ENCODE measurements at places on chromosomes 2 and 18. TPM values are rescaled to one million over a fixed set of nuclear protein-coding genes. Genes with fewer than 3 reads are reported as not detected.

DNA sequence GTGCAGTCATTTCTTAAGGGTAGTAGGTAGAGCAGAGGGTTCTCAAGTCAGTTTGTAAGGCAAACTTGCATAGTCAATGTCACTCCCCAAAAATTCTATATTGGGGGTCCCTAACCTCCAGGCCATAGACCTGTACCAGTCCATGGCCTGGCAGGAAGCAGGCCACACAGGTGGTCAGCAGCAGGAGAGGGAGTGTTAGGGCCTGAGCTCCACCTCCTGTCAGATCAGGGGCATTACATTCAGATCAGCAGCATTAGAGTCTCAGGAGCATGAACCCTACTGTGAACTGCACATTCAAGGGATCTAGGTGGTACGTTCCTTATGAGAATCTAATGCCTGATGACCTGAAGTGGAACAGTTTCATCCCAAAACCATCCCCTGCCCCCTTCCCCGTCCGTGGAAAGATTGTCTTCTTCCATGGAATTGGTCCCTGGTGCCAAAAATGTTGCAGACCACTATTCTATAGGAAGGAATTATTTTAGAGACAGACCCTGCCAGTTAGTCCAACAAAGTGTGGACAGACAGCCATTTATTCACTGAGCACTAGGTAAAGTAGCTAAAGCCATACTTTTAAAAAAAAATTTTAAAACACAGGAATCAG is 6.7 kb downstream of the COA5 start:
- peaks cover 14% of the 10 kb centered on the region for H3K36me3 ChIP-seq
- peaks cover 7% of the 10 kb centered on the region for H3K4me1 ChIP-seq
- H3K4me3 ChIP-seq = no peak overlapping the region
- H3K27ac ChIP-seq = no peak overlapping the region
- no peak for DNase-seq
- H3K27me3 ChIP-seq = no peaks in the 10 kb centered on the region

DNA sequence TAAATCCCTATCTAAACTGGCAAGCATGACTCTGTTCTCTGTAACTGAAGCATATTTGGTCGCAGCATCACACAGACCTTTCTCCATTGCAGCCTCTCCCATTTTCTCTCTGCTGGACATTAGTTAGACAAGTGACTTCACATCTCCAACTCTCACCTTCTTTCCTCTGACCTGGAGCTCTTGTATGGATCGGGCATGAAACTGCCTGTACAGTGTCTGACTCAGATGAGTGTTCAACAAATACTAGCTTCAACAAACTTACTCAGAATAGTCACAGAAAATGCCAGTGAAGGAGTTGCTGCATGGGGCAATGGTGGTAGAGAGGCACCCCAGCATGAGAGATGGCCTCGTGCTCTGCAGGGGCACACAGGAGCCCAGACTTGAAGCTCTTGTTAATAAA is 104.7 kb upstream of the COPS8 start:
- peaks cover 1% of the 10 kb centered on the region for H3K4me1 ChIP-seq
- no peaks in the 10 kb centered on the region for H3K36me3 ChIP-seq

GRCh38 chr2:119430023-119430498 is 1.6 kb upstream of the TMEM37 start:
- H3K36me3 ChIP-seq = no peaks in the 10 kb centered on the region
- peaks cover 65% of the 10 kb centered on the region for H3K4me1 ChIP-seq
- H3K27me3 ChIP-seq = no peaks in the 10 kb centered on the region
- DNase-seq = no peak
- no peak overlapping the region for H3K27ac ChIP-seq
- H3K4me3 ChIP-seq = no peak overlapping the region

DNA sequence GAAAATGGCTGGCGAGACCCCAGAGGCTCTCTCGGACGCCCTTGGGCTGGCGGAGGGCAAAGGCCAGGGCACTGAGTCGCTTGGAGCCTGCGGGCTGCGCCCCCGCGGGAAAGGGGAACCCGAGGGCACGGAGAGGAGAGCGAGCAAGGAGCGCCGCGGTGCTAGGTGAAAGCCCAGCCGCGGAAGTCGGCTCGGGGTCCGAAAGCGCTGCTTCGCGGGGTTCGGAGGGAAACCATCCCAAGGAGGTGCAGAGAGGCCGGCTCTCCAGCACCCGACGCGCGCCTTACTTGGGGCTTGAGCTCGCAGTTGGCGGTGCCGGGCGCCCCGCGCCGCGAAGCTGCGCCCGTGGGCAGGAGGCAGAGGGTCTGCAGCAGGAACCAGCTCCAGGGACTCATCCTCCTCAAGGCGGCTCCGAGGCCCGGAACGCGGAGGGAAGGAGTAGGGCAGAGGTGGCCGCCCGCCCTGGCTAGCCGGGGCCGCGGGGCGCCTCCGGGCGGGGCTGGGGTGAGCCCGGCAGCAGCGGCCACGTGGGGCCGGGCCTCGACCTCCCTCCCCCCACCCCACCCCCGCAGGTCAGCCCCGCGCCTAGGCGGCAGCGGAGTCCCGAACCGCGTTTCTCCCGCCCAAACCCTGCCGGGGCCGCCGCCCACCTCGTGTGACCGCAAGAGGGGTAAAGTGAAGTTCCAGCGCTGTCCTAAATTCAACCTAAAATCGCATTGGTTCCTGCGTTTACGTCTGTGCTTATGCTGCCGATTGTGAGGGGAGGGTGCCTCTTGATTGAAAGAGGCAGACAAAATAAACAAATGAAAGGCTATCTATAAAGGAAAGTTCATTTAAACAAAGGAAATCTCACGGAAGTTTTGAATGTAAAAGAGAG is at the start of gene TRABD2A:
TRABD2A (minus strand) TSS at position 440 of the 877 bp plus-strand sequence; CDS start at position 395, 45 bp downstream.
- peak within 1 kb of the TSS; percentile 4 for H3K4me3 ChIP-seq
- H3K27ac ChIP-seq = no peak within 1 kb of the TSS
- no peak for DNase-seq
- no peaks in the 10 kb centered on the region for H3K27me3 ChIP-seq
- peaks cover 23% of the 10 kb centered on the region for H3K4me1 ChIP-seq

DNA sequence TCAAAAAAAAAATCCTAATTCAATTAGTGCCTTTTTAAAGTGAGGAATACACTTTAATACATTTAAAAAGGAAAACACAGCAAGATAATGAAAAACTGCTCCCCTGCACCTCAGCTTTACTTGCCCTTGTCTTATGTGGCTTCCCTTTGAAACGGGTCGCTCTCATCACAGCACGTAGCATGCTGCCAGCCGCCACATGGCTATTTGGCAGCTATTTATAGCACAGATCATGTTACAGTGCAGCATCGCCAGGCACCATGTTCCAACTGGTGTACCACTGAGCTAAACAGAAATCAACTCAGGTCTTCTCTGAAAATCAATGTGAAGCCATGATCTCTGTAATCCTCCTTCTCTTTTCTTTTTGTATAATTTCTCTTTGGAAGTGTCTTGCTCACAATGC is 65.1 kb downstream of the TMEM182 start:
- peak; percentile 6 for DNase-seq
- no peaks in the 10 kb centered on the region for H3K4me1 ChIP-seq
- no peak overlapping the region for H3K27ac ChIP-seq

DNA sequence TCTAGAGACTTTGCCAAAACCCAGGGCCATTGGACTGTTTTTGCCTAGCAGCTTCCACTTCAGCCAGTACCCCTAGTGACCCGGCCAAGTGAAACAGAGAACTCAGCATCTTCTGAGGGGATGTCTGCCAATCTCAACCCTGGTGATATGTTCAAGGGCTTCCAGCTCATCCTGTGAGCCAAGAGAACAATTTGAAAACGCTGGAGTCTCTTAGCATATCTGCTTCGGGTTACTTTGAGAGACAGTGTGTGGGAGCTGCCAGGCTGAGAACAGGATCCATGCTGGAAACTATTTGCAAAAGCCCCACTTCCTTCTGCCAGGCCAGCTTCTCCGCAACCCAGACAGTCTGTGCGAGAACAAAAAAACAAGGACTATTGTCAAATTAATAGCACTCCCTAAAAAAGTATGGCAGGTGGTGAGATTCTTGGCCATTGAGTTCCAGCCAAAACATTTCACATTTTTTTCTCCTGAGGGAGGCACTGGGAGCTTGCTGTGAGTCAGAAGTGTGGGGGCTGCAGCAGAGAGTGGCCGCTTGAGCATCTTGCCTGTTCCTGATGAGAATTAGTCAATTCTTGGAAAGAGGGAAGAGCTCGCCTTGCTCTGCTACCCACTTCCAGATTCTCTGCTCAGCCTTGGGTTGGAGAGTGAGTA is 395.6 kb upstream of the TRIB2 start:
- no peaks in the 10 kb centered on the region for H3K27me3 ChIP-seq
- H3K4me1 ChIP-seq = no peaks in the 10 kb centered on the region
- no peak overlapping the region for H3K4me3 ChIP-seq
- no peak overlapping the region for H3K27ac ChIP-seq
- DNase-seq = peak; percentile 9
- H3K36me3 ChIP-seq = no peaks in the 10 kb centered on the region

DNA sequence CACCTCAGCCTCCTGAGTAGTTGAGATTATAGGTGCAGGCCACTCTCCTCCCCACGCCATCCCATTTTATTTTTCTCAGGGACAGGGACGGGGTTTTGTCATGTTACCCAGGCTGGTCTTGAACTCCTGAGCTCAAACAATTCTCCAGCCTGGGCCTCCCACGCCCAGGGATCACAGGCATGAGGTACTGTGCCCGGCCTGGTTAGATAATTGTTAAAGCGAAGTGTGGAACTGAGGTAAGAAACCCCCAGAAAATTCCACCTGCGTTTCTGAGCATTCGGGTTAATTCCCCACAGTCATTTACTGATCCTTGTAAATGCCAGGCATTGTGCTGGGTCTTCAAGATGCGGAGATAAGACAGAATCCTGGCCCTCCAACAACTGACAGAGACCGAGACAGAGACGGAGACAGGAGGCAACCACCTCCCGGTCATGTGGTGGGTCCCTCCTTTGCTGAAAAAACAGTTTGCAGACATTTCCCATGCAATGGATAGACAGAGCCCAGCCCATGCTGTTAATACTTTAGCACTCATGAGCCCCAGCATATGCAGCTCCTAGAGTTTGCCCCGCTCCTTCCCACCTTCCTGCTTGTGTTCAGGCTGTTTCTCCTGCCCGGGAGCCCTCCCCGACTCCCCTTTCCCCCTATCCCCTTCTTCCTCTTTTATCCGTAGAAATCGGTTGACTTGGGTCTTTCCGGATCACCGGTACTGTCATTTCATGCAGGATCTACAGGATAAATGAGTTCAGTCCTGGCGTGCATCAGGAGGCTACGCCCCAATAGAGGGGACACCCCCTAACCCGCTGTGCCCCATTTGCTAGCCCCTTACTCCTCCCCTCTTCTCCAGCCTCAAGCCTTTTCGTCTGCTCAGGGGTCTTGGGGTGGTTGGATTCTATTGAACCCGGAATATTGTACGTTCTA is 1.6 kb upstream of the RHOB start:
- H3K27ac ChIP-seq = peak overlapping the region; percentile 77
- peak; percentile 3 for DNase-seq
- no peak overlapping the region for H3K4me3 ChIP-seq
- no peaks in the 10 kb centered on the region for H3K36me3 ChIP-seq
- H3K4me1 ChIP-seq = peaks cover 51% of the 10 kb centered on the region

DNA sequence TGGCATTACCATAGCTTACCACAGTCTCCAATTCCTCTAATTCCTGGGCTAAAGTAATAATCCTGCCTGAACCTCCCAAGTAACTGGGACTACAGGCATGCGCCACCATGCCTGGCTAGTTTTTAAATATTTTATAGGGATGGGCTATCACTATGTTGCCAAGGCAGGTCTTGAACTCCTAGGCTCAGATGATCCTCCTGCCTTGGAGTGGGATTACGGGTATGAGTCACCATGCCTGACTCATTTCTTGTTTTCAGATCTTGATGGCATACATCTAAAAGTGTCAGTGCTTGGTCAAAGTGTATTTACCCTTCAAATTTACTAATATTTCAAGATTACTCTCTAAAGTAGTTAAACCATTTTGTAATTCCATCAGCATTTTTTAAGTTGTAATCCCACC is 9.4 kb upstream of the SOCS6 start:
- no peaks in the 10 kb centered on the region for H3K27me3 ChIP-seq
- H3K4me3 ChIP-seq = no peak overlapping the region
- H3K27ac ChIP-seq = no peak overlapping the region
- no peaks in the 10 kb centered on the region for H3K36me3 ChIP-seq

- peaks cover 8% of the 10 kb centered on the region for H3K4me1 ChIP-seq
- H3K4me3 ChIP-seq = no peak overlapping the region
- no peaks in the 10 kb centered on the region for H3K36me3 ChIP-seq
- DNase-seq = peak; percentile 15
- no peak overlapping the region for H3K27ac ChIP-seq
Measured at GRCh38 chr2:38465789-38466127, 88.7 kb upstream of the ATL2 start.

DNA sequence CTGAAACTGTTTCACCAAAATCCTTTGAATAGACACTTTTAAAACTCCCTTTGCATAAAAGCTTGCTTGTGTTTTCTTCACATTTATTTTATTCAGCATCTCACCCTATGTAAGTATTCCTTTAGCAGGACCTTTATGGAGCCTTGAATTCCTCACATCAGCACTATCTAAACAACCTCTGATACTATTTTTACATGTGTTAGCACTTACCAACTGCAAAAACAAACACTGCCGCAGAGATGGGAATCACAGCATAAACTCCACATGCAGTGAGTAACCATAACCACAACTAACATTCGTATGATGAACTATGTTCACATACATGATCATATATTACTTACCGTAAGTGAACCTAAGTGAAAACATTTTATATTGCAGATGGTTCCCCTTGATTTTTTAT is 15.4 kb downstream of the FBXO15 start:
- no peak for DNase-seq
- H3K4me1 ChIP-seq = no peaks in the 10 kb centered on the region
- no peaks in the 10 kb centered on the region for H3K36me3 ChIP-seq
- H3K27ac ChIP-seq = no peak overlapping the region
- H3K27me3 ChIP-seq = no peaks in the 10 kb centered on the region

GRCh38 chr18:9466846-9467245 is 8.5 kb upstream of the RALBP1 start:
- no peaks in the 10 kb centered on the region for H3K4me1 ChIP-seq
- H3K27me3 ChIP-seq = no peaks in the 10 kb centered on the region
- no peak overlapping the region for H3K4me3 ChIP-seq
- no peaks in the 10 kb centered on the region for H3K36me3 ChIP-seq

- no peaks in the 10 kb centered on the region for H3K36me3 ChIP-seq
- H3K4me3 ChIP-seq = peak overlapping the region; percentile 14
- H3K27me3 ChIP-seq = no peaks in the 10 kb centered on the region
- no peak overlapping the region for H3K27ac ChIP-seq
- DNase-seq = peak; percentile 17
Measured at GRCh38 chr2:169734169-169734847, 676 bp downstream of the KLHL23 start.

- H3K27ac ChIP-seq = peak overlapping the region; percentile 32
- peaks cover 15% of the 10 kb centered on the region for H3K4me1 ChIP-seq
- H3K4me3 ChIP-seq = no peak overlapping the region
- H3K36me3 ChIP-seq = no peaks in the 10 kb centered on the region
- H3K27me3 ChIP-seq = no peaks in the 10 kb centered on the region
- DNase-seq = no peak
Measured at GRCh38 chr2:28747714-28748113, 3.9 kb upstream of the PPP1CB start.

GRCh38 chr2:109217362-109218086 is 88.5 kb downstream of the SH3RF3 start:
- peaks cover 9% of the 10 kb centered on the region for H3K4me1 ChIP-seq
- no peak overlapping the region for H3K4me3 ChIP-seq
- H3K36me3 ChIP-seq = no peaks in the 10 kb centered on the region

FBXO15 gene
- total RNA-seq = 3.3 TPM

CLEC4F gene
- 3.3 TPM for total RNA-seq

GKN2 gene
- not detected for total RNA-seq

CD226 gene
- 0.33 TPM for total RNA-seq

BMP10 gene
- total RNA-seq = not detected

WNT6 gene
- total RNA-seq = not detected

NYAP2 gene
- total RNA-seq = 0.52 TPM

CCDC141 gene
- 19.4 TPM for total RNA-seq

SIX2 gene
- total RNA-seq = 2.3 TPM
